ENCODE measurements at places on chromosomes 12 and 14.

DNA sequence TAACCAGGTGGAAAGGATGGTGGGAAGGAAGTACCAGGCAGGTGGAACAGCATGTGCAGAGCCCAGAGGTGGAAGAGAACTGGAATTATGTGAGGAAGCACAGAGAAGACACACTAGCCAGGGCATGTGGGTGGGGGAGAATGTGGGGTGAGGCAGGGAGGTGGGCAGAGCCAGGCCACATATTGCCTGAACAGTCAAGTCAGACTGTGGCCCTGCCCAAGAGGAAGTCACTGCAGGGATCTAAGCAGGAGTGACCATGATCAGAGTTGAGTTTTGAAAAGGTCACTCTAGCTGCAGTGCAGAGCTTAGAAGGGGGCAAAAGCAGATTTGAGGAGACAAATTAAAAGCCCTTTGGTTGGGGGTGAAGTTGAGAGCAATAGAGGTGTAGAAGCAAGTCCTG lies 114.0 kb upstream of the SLC38A2 start:
- no peak for DNase-seq

DNA sequence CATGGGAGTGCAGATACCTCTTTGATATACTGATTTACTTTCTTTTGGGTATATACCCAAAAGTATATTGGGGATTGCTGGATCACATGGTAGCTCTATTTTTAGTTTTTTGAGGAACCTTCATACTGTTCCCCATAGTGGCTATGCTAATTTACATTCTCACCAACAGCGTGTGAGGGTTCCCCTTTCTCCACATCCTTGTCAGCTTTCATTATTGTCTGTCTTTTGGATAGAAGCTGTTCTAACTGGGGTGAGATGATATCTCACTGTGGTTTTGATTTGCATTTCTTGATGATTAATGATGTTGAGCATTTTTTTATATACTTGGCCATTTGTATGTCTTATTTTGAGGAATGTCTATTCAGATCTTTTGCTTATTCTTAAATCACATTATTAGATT lies 44.1 kb upstream of the JDP2 start:
- no peak for DNase-seq

- DNase-seq: no peak
These were observed 19.4 kb downstream of the AICDA start for GRCh38 chr12:8593246-8593645.

DNA sequence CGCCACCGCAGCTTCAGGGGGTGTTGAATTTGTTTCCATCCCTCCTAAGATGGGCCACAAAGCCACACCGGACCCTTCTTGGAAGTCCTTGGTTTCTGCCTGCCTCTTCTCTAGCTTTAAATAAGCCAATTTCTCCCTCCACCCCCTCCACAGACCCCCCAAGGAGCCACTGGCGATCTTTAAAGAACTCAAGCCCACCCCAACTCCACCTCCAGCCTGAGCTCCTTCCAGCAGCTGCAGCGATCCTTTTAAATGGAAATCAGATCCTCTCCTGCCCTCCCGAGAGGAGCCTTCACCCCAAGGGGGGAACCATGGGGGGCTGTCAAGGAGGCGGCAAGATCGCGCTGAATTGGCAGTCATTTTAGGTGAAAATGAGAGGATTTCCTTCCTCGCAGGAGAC lies 133.1 kb downstream of the NCOR2 start:
- DNase-seq: no peak

GRCh38 chr14:104880584-104881210 lies 15.6 kb downstream of the CEP170B start:
- DNase-seq: no peak

Data from activated T-cell treated with anti-CD3 and anti-CD28 coated beads, Interleukin-2, amount 50 U/mL, for 48 hours (primary cell).